HCT116 (cell line): ENCODE measurements at places on chromosomes 1 and 21.

- no peak for DNase-seq
Observed at GRCh38 chr1:202037706-202038296, 27.4 kb downstream of the ELF3 start.

GRCh38 chr21:30710499-30710898 lies 8.1 kb downstream of the KRTAP21-3 start:
- DNase-seq, result no peak

- peak; percentile 42 for DNase-seq
Observed at GRCh38 chr1:3482378-3482849, 27.9 kb downstream of the ARHGEF16 start.

GRCh38 chr1:51416910-51417309 lies 86.5 kb upstream of the TTC39A start:
- DNase-seq, result no peak
